T-helper 1 cell (primary cell): ENCODE measurements at places on chromosomes 7 and 10.
A peak's percentile ranks its signal among the peaks of the same experiment; 100 is the strongest.

GRCh38 chr10:3427950-3428354 is 255.4 kb upstream of the PITRM1 start:
- DNase-seq, result no peak

DNA sequence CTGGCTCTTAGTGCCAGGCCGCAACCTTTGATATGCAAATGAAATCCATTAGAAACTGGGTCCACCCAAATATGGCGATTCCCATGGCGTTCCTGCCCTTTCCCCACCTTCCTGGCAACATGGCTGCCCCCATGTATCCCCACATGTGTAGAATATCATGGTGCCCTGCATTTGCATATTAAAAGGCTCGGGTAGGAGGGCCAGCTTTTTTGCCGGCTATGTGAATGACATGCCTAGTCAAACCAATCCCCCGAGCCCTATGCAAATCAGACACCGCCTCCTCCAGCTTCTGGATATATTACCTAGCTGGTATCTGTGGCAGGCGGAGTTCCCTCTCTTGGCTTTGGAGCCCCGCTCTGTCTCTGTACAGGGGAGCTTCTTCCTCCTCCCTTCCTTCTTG is 18.3 kb downstream of the MMS19 start:
- no peak for DNase-seq

DNA sequence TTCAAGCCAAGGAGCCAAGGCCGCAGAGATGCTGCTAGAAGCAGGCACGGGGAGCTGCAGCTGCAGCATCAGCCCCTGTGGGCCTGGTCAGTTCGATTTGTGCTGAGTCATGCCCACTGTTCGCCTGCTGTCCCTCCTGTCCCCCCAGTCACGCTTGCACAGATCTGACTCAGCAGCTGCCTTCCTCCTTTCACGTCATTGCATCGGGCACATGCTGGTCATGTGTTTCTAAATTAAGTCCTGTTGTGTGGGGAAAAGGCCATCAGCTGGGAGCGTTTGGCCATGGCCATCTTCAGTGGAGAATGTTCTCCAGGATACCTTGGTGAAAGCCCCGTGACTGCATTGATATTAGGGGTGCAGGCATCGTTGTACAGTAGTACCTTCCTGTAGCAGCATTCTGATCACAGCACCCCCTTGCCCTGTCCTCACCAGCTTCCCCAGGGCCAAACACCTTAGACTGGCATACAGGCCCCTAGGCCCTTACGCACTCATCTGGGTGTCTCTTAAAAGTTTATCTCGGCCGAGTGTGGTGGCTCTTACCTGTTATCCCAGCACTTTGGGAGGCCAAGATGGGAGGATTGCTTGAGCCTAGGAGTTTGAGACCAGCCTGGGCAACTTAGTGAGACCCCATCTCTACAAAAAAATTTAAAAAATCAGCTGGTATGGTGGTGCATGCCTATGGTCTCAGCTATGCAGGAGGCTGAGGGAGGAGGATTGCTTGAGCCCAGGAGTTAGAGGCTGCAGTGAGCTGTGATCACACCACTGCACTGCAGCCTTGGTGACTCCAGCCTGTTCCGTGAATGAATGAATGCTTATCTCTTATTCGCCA is 23.2 kb downstream of the POR start:
- DNase-seq, result no peak

- no peak for DNase-seq
Measured at GRCh38 chr7:76009672-76010600, 15.5 kb upstream of the TMEM120A start.

- DNase-seq, result no peak
Measured at GRCh38 chr10:94218493-94219183, 144.1 kb downstream of the NOC3L start.

- DNase-seq, result no peak
Measured at GRCh38 chr10:124193309-124193696, 99.9 kb upstream of the CHST15 start.

DNA sequence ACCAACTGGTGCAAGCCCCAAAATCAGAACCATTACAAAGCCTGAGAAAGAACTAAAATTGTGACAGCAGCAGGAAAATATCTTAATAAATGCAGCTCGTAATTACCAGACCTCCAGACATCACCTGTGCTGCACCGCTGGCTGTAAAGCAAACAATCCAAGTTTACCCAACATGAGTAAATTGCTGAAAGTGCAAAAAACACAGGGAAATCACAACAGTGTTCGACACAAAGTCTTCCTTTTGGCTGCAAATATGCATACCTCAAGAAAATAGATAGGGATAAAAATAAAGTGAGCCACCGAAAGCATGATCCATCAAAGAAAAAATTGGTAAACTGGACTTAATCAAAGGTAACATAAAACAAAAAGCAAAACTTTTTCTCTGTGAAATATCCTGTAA is 101.7 kb downstream of the SLC16A9 start:
- no peak for DNase-seq

- no peak for DNase-seq
Measured at GRCh38 chr7:1697499-1698125, 27.5 kb downstream of the ELFN1 start.

GRCh38 chr7:73647725-73648592 is 19.7 kb upstream of the VPS37D start:
- no peak for DNase-seq

- no peak for DNase-seq
Measured at GRCh38 chr7:74217455-74218342, 7.9 kb downstream of the LAT2 start.

GRCh38 chr7:81190997-81191768 is 272.3 kb upstream of the SEMA3C start:
- DNase-seq, result no peak

- no peak for DNase-seq
Measured at GRCh38 chr10:70362328-70362727, 20.1 kb downstream of the LRRC20 start.

DNA sequence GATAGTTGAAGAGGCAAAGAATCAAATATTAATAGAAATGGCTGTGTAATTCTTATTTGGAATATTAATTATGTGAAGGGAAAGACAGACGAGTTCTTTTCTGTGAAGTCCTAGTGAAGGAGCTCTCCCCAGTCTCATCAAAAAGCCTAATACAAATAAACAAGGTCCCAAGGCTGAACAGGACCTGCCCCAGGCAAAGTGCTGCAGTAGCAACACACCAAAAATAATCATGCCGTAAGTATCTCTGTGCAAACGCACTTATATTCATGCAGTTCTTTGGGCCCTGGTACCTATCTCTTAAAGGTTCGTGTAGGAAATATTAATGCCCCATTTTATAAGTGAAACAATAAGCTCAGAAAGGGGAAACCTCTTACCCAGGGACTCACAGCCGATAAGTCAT is 12.2 kb upstream of the CHST15 start:
- DNase-seq, result no peak

GRCh38 chr10:126908225-126908624 is 3.0 kb downstream of the DOCK1 start:
- DNase-seq, result no peak

DNA sequence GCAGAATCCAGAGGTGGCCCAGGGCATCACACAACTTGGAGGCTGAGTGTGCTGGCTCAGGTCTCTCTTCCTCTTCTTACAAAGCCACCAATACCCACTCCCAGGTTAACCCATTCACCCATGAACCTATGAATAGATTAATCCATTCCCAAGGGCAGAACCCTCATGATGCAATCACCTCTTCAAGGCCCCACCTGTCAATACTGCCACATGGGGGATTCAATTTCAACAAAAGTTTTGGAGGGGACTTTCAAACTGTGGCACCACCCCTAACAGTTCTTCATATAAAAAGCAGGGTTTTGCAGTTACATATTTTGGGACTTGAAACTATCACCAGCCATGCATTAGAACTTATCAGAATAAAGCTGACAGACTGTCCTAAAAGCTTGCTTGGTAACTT is 193.6 kb upstream of the RNF32 start:
- DNase-seq, result no peak

DNA sequence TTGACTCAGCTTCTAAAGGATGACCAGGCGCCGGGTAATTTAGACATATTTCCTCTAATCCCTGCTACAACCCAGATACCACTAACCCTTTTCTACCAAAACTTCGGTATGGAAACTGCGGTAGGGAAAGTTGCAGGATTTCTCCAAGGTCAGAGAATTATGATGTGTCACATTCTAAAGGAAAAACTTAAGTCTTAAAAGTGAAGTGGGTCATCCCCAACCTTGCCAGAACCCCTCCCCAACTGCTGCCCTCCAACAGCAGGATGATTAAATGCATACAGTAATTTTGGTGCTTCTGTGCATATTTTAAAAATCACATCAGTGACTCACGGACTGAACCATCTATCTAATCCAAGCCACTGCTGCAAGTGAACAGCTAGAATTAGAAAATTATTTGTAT is 52.7 kb downstream of the GRB10 start:
- no peak for DNase-seq

DNA sequence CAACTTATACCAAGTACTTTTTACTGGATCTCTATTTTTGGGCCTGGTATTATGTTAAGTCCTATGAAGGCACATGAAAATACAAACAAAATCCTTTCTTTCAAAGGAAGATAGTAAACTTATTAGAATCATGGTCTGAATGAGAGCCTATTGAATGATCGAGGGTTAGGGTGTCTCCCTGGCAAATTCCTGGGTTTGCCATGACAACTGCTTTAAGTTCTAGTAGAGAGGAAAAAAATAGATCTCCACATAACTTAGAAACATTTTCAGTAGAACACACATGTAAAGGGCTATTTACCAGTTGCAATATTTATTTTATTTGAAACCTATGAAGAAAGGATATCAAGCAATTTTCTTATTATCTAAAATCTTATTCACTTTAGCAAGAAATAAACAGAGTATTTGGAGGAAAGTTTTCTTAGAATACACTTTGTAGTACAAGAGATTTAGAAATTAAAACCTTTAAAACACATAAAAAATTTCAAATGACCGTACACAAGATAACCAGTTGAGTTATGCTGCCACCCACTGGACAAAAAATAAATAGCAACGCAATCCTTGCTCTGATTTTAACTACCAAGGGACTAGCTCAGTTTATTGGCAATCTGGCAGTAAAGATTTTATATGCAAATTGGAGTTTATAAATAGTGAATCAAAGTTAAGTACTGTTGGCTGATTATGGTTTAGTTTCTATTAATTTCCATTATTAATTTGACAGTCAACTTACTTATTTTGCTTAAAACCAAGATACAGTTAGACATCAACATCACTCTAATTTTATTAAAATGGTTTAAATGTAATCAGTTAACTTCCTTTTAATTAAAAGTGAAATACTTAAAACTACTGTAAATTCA is 33.9 kb downstream of the CACUL1 start:
- peak; percentile 23 for DNase-seq

- no peak for DNase-seq
Measured at GRCh38 chr10:70323138-70323696, 39.4 kb upstream of the NPFFR1 start.
